ENCODE measurements at places on chromosomes 2 and 18.

DNA sequence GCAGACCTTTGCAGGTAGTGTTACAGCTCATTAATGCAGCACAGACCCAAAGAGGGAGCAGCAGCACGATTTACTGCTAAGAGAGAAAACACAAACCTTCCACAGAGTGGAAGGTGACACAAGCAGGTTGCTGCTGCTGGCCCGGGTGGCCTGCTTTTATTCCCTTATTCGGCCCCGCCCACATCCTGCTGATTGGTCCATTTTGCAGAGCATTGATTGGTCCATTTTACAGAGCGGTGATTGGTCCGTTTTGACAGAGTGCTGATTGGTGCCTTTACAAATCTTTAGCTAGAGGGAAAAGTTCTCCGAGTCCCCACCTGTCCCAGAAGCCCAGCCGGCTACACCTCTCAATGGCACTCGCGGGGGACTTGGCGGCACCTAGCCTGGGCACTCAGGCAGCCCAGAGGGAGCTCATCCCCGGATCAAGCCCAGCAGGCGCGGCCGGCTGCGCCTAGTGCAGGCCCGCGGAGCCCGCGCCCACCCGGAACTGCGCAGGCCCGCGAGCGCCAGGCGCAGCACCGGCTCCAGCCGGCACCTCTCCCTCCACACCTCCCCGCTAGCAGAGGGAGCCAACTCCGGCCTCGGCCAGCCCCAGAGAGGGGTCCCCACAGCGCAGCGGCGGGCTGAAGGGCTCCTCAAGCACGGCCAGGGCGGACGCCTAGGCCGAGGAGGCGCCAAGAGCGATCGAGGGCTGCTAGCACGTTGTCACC, 825.6 kb upstream of the HS6ST1 start:
- DNase-seq = no peak

GRCh38 chr18:35732636-35733035, 151.1 kb downstream of the GALNT1 start:
- no peak for DNase-seq

DNA sequence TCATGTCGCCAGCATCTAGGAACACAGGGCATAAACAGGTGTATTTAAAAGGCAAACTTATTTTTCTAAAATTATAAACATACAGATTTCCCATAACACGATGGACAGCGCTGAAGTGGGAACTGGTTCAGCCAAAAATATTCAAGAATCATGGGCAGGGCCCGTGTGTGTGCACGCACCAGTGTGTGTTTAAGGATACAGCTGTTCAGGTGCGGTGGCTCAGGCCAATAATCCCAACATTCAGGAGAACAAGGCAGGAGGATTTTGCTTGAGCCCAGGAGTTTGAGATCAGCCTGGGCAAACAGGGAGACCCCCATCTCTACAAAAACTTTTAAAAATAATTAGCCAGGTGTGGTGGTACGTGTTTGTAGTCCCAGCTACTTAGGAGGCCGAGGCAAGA, 288.6 kb upstream of the HDAC4 start:
- DNase-seq = no peak

GRCh38 chr2:42974721-42975717, 182.6 kb upstream of the HAAO start:
- DNase-seq = peak; percentile 63

DNA sequence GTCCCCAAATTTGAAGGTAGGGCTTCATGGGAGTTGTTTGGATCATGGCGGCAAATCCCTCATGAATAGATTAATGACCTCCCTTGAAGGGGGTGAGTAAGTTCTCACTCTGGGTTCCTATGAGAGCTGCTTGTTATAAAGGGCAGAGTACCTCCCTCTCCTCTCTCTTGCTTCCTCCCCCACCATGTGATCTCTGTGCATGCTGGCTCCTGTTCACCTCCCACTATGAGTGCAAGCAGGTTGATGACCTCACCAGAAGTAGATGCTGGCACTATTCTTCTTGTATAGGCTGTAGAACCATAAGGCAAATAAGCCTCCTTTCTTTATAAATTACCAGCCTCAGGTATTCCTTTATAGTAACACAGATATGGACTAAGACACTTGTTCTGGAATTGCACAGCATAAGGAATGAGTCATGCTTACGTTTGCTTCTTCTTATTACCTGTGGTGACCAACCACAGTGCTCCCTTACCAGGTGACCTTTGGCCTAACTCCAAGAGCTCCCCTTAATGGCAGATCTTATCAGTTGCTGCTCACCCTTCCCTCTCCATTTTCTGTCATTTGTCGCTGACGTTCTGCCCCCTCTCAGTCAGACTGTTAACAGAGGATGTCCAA, 559.5 kb upstream of the GCFC2 start:
- DNase-seq = no peak

GRCh38 chr2:241062389-241063092, 39.5 kb downstream of the MTERF4 start:
- DNase-seq = no peak

- no peak for DNase-seq
These were observed 37.3 kb downstream of the CYRIA start for GRCh38 chr2:16628314-16628713.

- no peak for DNase-seq
These were observed 104.8 kb upstream of the CAPN13 start for GRCh38 chr2:30912056-30912455.

DNA sequence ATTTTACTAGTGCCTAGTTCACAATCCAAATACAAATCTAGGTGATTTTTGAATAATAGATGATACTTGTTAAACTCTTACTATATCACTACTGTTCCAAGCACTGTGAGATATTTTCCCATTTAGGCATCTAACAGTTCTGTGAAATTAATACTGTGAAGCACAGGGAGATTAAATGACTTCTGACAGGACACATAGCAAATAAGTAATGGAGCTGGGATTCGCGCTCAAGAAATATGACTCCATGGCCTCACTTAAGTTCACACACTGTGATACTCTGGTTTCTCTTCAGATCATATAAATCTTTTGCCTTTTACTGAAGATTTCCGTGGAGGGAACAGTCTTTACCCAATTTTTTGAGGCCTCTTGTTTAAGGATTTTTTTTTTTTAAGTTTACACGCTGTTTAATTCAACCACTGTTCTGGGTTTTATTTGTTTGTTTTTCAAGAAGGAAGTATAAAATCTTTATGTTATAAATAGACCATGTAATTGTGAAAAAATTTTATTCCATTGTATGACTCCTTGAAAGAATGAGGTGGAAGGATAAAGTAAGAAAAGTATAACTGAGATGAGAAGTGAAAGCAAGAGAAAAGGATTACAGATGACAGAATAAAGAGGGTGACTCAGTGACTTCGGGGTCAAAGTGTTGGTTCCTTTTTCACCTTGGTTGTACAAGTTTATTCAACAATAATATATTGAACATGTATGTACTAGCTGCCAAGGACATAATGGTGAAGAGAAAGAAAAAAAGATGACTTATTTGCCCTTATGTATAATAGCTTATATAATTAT, 30.2 kb downstream of the RBM45 start:
- no peak for DNase-seq

DNA sequence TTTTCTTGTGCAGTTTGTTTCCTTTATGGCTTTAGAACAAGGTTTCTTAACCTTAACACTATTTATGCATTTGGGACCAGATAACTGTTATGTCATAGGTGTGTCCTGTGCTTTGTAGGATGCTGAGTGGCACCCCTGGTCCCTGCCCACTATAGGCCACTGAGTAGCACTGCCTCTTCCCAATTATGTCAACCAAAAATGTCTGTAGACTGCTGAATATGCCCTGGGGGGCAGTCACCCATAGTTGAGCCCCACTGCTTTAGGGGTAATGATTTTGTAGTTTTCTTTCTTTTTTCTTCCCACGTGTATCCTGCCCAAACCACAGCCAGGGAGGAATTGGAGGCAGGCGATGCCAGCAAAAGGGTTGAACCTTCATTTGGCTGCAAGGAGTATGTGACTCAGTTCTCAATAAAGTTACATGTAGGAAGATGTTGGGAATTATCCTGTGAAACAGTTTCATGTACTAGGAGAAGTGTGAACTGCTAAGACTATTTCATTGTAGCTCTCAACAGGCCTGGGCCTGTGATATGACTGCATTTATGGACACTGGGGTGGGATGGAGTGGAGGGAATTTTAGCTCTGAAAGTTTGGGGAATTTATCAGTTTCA, 65.7 kb downstream of the FMNL2 start:
- no peak for DNase-seq

- peak; percentile 76 for DNase-seq
These were observed 39.0 kb downstream of the COA5 start for GRCh38 chr2:98569197-98569793.

GRCh38 chr18:11167778-11168177, 18.4 kb upstream of the PIEZO2 start:
- no peak for DNase-seq

- no peak for DNase-seq
These were observed 21.5 kb upstream of the MFSD2B start for GRCh38 chr2:23988371-23988770.

DNA sequence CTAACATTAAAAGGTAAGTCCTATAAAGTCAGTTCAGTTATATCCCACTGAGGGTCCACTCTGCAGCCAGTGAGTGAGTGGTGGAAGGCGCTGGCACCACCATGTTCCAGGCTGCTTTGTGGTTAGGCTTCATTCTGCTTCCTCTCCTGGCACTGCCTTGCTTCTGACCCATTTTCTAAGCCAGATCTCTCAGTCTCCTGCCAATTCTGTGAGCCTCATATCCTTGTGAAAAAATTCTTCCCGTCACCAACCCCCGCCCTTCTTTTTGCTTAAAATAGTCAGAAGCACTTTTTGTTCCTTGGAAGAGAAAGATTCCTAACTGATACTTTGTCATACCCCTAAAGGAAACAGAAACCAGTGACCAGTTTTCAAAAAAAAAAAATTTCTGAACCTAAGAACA, 139.8 kb upstream of the NCK2 start:
- DNase-seq = no peak

DNA sequence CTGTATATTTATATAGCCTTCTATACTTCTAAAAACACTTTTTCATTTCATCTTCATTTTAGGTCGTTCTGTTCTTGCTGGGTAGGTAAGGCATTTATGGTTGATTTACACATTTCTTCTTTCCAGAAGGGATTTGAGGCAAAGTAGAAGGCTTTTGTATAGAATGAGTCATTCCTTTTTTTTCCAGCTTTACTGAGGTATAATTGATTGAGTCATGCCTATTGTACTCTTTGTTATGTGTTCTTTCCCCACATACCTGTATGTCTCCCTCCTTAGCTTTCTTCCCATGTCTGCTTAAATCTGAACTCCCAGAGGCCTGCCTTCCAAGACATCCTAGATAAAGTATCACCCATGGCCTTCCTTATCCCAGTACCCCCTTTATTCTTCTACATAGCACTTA, 4.8 kb upstream of the CDC42EP3 start:
- DNase-seq = no peak

- DNase-seq = no peak
These were observed 14.7 kb downstream of the NIFK start for GRCh38 chr2:121721926-121722325.

GRCh38 chr18:666177-666576, 8.7 kb downstream of the TYMS start:
- no peak for DNase-seq

GRCh38 chr2:35343135-35343534, 1012.4 kb upstream of the CRIM1 start:
- DNase-seq = no peak

- DNase-seq = no peak
These were observed 193.8 kb downstream of the PAX3 start for GRCh38 chr2:222105046-222105445.

GRCh38 chr18:36196238-36196995, 9.1 kb downstream of the MOCOS start:
- DNase-seq = no peak

GRCh38 chr2:218711550-218711929, 905 bp downstream of the TTLL4 start:
- DNase-seq = no peak

DNA sequence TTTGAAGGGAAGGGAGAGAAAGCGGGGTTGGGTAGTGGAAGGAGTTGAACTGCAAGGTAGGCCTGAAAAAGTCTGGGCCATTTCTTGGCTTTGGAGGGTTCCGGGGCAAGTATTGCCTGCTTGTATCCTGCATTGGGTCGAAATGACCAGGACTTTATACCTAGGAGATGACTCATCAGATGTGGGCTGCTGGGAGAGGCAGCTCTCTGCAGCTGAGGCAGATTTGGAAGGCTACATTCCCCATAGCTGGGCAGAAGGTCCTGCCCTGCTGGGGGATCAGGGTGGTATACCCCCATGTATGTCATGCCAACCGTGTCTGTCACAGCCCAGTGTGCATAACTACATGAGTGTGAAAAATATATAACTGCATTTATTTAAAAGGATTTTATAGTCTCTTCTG, 171.8 kb upstream of the SPRED2 start:
- no peak for DNase-seq

DNA sequence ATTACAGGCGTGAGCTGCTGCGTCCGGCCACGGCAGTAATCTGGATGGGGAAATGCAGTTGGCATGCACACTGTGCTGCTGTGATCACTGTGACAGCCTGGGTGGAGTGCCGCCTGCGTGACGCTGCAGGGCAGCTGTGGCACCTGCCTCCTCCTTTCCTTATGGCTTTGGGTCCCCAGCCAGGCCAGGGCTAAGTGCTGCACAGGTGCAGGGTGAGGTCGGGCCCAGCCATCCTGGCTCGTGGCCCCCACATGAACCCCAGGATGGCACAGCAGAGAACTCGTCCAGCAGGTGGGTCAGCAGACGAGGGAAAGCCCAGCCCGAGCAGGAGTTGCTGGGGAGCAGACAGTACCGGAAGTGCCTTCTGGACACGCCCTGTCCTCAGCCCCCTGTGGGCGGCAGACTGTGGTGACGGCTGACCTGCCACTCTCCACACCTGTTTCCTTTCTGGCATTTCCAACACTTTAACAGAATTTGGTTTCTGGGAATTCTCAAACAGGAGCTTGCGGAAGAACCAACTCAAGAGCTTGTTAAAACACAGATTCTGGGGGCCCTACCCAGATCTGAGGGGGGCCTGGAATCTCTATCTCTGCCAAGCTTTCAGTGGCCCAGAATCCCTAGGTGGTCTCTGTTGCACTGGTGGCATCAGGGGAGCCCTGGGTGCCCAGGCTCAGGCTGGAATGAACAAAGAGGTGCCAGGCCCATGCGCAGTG, 16.9 kb downstream of the HS1BP3 start:
- no peak for DNase-seq
